Neural crest cell (in vitro differentiated cells): ENCODE measurements at places on chromosomes 2 and 18. TPM values are rescaled to one million over a fixed set of nuclear protein-coding genes. Genes with fewer than 3 reads are reported as not detected.

The SRD5A2 gene
- not detected in 2 replicates for total RNA-seq

The HOXD12 gene
- not detected in 2 replicates for total RNA-seq

GRCh38 chr2:141610564-141611175, 520.1 kb downstream of the LRP1B start:
- DNase-seq = no peak

GRCh38 chr2:199325881-199326280, 131.9 kb downstream of the SATB2 start:
- DNase-seq = no peak

- peak; percentile 83 for DNase-seq
Observed at GRCh38 chr2:11123856-11124759, 31.2 kb upstream of the SLC66A3 start.

GRCh38 chr2:13056259-13056843, 339.6 kb downstream of the TRIB2 start:
- DNase-seq = no peak

The DIPK1C gene
- total RNA-seq = not detected in 2 replicates
